ENCODE measurements at places on chromosomes 1 and 21. TPM values are rescaled to one million over a fixed set of nuclear protein-coding genes. Genes with fewer than 3 reads are reported as not detected.

TLR5 gene
- 22.3 TPM for total RNA-seq

KRTAP11-1 gene
- not detected for total RNA-seq

MSH4 gene
- 0.96 TPM for total RNA-seq

FLG2 gene
- total RNA-seq = not detected

PLD5 gene
- total RNA-seq = 0.87 TPM

CNR2 gene
- 0.06 TPM for total RNA-seq

PGLYRP3 gene
- total RNA-seq = not detected

CFAP107 gene
- not detected for total RNA-seq

LCE1D gene
- not detected for total RNA-seq

NR1I3 gene
- not detected for total RNA-seq

PPM1J gene
- total RNA-seq = 0.32 TPM

MYBPH gene
- total RNA-seq = not detected

RHCE gene
- total RNA-seq = 0.58 TPM

GRCh38 chr21:34105947-34106541 lies 32.7 kb downstream of the MRPS6 start:
- no peak for DNase-seq
- no peaks in the 10 kb centered on the region for H3K36me3 ChIP-seq
- no peak overlapping the region for H3K27ac ChIP-seq
- H3K4me1 ChIP-seq = peaks cover 6% of the 10 kb centered on the region
- no peak overlapping the region for H3K4me3 ChIP-seq

DNA sequence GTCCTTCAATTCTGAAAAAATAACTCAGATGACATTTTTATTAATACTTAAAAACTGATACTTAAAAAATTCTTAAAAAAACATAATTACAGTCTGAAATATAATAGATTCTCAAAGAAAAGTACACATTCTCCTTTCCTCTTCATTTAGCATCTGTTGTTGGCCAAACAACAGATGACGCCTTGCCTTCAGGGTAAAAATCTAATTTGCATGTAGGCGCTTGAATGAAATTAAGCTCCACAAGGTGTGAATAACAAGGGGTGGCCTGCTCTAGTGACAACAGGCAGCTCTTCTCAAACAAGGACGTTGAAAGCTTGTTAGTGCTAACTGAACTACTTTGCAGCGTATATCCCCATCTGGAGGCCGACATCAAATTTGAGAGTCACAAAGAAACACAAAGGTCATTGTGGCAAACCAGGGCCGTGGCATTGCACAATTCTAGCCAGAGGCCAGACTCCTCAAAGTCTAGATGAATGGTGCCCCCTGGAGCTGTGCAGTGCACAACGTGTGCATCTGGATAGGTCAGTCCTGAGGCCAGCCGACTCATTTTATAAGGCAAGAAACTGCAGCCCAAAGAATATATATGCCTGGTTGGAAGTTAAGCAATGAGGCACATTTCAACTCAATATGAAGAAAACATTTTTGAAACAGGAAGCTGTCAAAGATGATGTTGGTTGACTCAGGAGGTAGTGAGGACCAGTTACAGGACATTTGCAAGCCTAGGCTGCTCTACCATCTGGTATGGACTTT lies 459.2 kb upstream of the RUNX1 start:
- no peaks in the 10 kb centered on the region for H3K27me3 ChIP-seq
- no peaks in the 10 kb centered on the region for H3K36me3 ChIP-seq
- DNase-seq = peak; percentile 80
- peaks cover 11% of the 10 kb centered on the region for H3K4me1 ChIP-seq

GRCh38 chr1:111148376-111148881 lies 8.4 kb downstream of the CEPT1 start:
- peaks cover 15% of the 10 kb centered on the region for H3K4me1 ChIP-seq
- no peaks in the 10 kb centered on the region for H3K27me3 ChIP-seq
- no peak overlapping the region for H3K27ac ChIP-seq
- no peak overlapping the region for H3K4me3 ChIP-seq
- no peak for DNase-seq

DNA sequence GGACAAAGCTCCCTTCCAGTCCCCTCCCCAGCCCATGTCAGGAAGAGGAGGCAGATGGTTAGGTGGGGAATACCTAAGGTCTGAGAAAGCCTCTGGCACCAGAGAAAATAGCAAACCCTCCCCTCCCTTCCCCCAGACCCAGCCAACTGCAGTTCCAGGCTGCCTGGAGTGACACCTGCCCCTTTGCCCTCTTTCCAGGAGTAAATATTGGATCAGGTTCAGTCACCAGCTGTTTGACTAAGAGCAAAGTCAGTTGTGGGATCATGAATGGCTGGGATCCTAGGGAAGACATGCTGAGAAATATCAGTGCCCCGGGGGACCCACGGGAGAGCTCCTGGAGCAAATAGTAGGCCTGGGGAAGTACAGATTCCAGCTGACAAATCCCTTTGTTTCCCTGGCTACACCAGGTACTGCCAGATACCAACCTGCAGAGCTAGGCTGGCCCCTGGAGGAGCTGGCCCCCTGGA lies 12.2 kb upstream of the CDK18 start:
- no peaks in the 10 kb centered on the region for H3K36me3 ChIP-seq
- peaks cover 7% of the 10 kb centered on the region for H3K27me3 ChIP-seq
- no peak overlapping the region for H3K4me3 ChIP-seq
- DNase-seq = no peak
- no peak overlapping the region for H3K27ac ChIP-seq

DNA sequence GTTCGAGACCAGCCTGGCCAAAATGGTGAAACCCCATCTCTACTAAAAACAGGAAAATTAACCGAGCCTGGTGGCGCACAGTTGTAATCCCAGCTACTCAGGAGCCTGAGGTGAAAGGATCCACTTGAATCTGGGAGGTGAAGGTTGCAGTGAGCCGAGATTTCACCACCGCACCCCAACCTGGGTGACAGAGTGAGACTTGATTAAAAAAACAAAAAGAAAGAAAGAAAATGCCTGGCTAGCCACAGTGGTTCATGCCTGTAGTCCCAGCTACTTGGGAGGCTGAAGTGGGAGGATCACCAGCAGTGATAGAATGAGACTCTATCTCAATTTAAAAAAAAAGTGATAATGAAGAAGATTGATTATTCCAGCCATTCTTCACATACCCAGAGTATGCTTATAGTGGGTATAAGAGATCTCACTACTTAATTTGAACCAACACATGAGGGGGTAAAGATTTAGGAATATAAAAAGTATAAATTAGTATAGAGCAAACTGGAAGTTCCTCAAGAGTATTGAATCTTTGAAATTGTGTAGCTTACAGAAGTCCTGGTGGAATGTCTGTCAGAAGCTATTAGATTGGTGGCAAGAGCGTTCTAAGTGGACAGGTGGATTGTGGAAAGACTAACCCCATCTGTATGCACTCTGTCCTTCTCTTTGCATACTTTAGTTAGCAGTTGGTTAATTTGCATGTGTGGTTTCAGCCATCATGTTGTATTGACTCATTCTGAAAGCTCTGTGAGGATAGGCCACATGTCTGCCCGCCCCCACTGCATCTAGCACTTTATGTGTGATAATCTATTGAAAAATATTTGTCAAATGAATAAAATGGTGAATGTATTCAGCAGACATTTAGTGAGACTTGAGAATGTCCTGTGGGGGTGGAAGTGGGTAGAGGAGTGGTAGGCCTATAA lies 25.0 kb downstream of the RLF start:
- H3K4me3 ChIP-seq = no peak overlapping the region
- H3K36me3 ChIP-seq = peaks cover 19% of the 10 kb centered on the region
- H3K4me1 ChIP-seq = peaks cover 19% of the 10 kb centered on the region
- H3K27me3 ChIP-seq = no peaks in the 10 kb centered on the region
- DNase-seq = no peak
- no peak overlapping the region for H3K27ac ChIP-seq

DNA sequence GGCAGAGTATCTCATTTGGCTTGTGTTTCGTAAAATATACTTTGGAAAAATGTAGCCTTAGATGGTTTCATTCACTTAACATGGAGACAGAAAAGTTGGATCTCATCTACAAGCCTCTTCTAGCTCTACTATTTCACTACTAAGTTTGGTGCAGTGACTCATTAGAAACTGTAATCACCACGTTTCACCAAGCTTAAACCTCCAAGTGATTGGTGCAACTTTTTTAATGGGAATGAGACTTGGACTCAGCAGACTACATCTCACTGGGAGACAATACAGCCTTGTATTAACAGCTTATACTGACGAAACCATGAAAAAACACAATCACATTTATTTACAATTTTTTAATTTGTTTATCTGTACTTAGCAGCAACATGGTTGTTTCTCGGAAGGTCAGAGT lies 29.9 kb upstream of the NRIP1 start:
- no peaks in the 10 kb centered on the region for H3K27me3 ChIP-seq
- no peaks in the 10 kb centered on the region for H3K4me1 ChIP-seq

- no peak overlapping the region for H3K4me3 ChIP-seq
- no peak overlapping the region for H3K27ac ChIP-seq
These were observed 51.0 kb downstream of the PGBD5 start for GRCh38 chr1:230375147-230375546.

DNA sequence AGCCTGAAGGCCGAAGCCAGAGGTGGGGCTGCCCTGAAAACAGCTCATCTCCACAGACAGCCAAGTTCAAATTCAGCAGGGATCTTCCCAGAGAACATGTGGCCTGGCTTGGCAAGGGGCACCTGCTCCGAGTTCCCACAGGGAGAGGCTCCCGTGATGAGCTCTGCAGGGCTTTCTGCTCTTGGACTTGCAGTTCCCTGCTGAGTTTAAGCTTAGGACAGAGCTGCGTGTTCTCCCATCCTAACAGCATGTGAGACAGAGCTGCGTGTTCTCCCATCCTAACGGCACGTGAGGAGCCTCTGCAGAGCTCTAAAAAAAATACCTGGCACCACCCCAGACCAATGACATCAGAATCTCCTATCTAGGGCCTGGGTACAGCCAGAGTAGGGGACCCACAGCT lies 113.0 kb upstream of the VAMP3 start:
- H3K36me3 ChIP-seq = no peaks in the 10 kb centered on the region
- H3K4me3 ChIP-seq = no peak overlapping the region
- H3K27ac ChIP-seq = no peak overlapping the region
- H3K4me1 ChIP-seq = no peaks in the 10 kb centered on the region
- no peaks in the 10 kb centered on the region for H3K27me3 ChIP-seq

- peaks cover 11% of the 10 kb centered on the region for H3K36me3 ChIP-seq
- H3K27me3 ChIP-seq = no peaks in the 10 kb centered on the region
- DNase-seq = no peak
- no peaks in the 10 kb centered on the region for H3K4me1 ChIP-seq
- H3K27ac ChIP-seq = no peak overlapping the region
These were observed 47.7 kb downstream of the PGM1 start for GRCh38 chr1:63640633-63641567.

- no peak overlapping the region for H3K4me3 ChIP-seq
- H3K27ac ChIP-seq = peak overlapping the region; percentile 44
- DNase-seq = no peak
These were observed 58.6 kb downstream of the ADARB1 start for GRCh38 chr21:45132841-45133573.

- no peak for DNase-seq
- H3K27ac ChIP-seq = no peak overlapping the region
- H3K36me3 ChIP-seq = no peaks in the 10 kb centered on the region
- no peak overlapping the region for H3K4me3 ChIP-seq
These were observed 110.0 kb downstream of the GLUL start for GRCh38 chr1:182281541-182281940.

- no peak overlapping the region for H3K27ac ChIP-seq
- no peaks in the 10 kb centered on the region for H3K4me1 ChIP-seq
- no peak for DNase-seq
- no peaks in the 10 kb centered on the region for H3K27me3 ChIP-seq
These were observed 100.5 kb downstream of the GIPC2 start for GRCh38 chr1:78146205-78146771.

GRCh38 chr1:244647819-244648218 lies 5.1 kb upstream of the DESI2 start:
- DNase-seq = no peak
- H3K36me3 ChIP-seq = no peaks in the 10 kb centered on the region
- H3K27me3 ChIP-seq = no peaks in the 10 kb centered on the region
- no peak overlapping the region for H3K27ac ChIP-seq

GRCh38 chr1:186155594-186155993 lies 219.5 kb downstream of the TPR start:
- no peak overlapping the region for H3K4me3 ChIP-seq
- H3K27ac ChIP-seq = no peak overlapping the region
- H3K36me3 ChIP-seq = peaks cover 3% of the 10 kb centered on the region
- H3K4me1 ChIP-seq = no peaks in the 10 kb centered on the region
- no peak for DNase-seq

DNA sequence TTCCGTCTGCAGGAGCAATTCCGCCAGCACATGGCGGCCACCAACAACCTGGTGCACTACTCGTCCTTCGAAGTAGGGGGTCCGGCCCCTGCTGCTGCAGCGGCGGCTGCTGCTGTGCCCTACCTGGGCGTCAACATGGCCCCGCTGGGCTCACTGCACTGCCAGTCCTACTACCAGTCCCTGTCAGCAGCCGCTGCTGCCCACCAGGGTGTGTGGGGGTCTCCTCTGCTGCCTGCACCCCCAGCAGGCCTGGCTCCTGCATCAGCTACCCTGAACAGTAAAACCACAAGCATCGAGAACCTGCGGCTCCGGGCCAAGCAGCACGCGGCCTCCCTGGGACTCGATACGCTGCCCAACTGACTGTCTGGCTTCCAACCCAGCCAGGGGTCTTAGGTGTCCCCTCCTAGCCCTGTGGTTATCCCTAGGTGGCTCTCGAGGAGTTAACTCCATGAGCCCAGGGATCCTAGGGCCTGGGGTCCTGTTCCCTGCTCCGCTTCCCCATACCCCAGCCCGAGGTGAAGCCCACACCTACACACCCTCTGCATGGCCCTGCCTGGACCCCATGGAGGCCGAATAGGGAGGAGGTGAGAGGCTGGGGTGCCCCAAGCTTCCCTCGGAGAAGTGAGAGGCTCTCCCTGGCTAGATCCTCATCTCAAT lies 22.6 kb downstream of the DMBX1 start:
- H3K4me1 ChIP-seq = no peaks in the 10 kb centered on the region
- H3K36me3 ChIP-seq = no peaks in the 10 kb centered on the region
- no peaks in the 10 kb centered on the region for H3K27me3 ChIP-seq
- H3K4me3 ChIP-seq = no peak overlapping the region

- no peak for DNase-seq
- H3K27me3 ChIP-seq = no peaks in the 10 kb centered on the region
- H3K27ac ChIP-seq = no peak overlapping the region
- H3K36me3 ChIP-seq = no peaks in the 10 kb centered on the region
- H3K4me1 ChIP-seq = no peaks in the 10 kb centered on the region
These were observed 222.6 kb downstream of the DNAH14 start for GRCh38 chr1:225152061-225152460.

- no peaks in the 10 kb centered on the region for H3K36me3 ChIP-seq
- H3K4me3 ChIP-seq = no peak overlapping the region
- no peak overlapping the region for H3K27ac ChIP-seq
- H3K4me1 ChIP-seq = no peaks in the 10 kb centered on the region
- DNase-seq = no peak
- H3K27me3 ChIP-seq = no peaks in the 10 kb centered on the region
These were observed 104.7 kb downstream of the NCAM2 start for GRCh38 chr21:21102896-21103295.

GRCh38 chr21:38467374-38467773 lies 30.9 kb downstream of the ERG start:
- no peaks in the 10 kb centered on the region for H3K4me1 ChIP-seq
- no peaks in the 10 kb centered on the region for H3K36me3 ChIP-seq

GRCh38 chr1:243345205-243345604 lies 89.4 kb downstream of the SDCCAG8 start:
- no peak overlapping the region for H3K4me3 ChIP-seq
- H3K4me1 ChIP-seq = no peaks in the 10 kb centered on the region
- H3K27ac ChIP-seq = no peak overlapping the region

- no peak overlapping the region for H3K4me3 ChIP-seq
- H3K27ac ChIP-seq = no peak overlapping the region
- H3K27me3 ChIP-seq = no peaks in the 10 kb centered on the region
These were observed 6.3 kb downstream of the PHC2 start for GRCh38 chr1:33424610-33425009.
